ENCODE measurements at places on chromosomes 13 and 19.

GRCh38 chr19:3977242-3978143, 6.6 kb upstream of the DAPK3 start:
- DNase-seq: no peak

GRCh38 chr13:49571299-49572240, 13.8 kb downstream of the RCBTB1 start:
- DNase-seq: no peak

DNA sequence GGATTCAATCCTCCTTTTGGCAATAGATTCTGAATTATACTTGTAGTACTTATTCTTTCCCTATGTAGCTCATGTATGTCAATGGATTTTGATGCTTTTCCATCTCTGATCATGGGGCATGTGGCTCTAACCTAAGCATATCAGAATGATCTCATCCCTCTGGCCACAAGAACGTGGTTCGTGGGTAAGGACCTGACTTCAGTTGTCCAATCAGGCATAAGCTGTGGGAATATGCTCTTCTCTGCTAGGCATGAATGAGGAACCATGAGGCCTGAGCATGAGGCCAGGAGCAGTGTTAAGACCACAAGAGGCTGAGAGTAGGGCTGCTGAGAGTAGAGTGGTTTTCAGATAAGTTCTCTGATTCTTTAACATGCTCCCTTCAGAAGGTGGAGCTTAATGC, 292.4 kb upstream of the TSHZ3 start:
- peak; percentile 5 for DNase-seq

DNA sequence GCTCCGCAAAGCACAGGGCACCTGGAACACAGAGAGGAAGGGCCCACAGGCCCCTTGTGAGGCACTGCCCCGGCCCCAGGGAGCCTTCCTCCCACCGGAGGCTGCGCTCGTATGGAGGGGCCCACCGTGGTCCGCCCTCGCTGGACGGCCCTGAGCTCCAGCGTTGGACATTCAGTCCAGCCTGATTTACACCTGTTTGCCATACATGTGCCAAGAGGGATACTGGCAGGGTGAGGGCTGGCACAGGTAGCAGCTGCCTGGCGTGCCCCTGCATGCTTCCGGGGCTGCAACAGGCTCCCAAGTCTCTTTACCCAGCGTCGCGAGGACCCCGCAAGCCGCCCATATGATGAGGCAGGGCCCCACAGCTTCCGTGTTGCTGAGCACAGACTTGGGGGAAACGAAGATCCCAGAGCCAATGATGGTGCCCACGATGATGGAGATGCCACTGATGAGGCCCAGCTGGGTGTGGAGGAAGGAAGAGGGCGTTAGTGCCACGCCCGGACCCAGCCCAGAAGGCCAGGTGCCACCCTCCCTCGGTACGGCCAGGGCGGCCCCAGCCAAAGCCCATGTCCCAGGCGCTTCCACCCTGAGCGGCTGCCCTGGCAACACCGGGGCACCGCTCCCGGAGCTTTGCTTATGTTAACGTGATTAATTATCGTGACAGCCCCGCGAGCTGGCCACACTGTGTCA, 5.1 kb downstream of the SLC7A9 start:
- no peak for DNase-seq

DNA sequence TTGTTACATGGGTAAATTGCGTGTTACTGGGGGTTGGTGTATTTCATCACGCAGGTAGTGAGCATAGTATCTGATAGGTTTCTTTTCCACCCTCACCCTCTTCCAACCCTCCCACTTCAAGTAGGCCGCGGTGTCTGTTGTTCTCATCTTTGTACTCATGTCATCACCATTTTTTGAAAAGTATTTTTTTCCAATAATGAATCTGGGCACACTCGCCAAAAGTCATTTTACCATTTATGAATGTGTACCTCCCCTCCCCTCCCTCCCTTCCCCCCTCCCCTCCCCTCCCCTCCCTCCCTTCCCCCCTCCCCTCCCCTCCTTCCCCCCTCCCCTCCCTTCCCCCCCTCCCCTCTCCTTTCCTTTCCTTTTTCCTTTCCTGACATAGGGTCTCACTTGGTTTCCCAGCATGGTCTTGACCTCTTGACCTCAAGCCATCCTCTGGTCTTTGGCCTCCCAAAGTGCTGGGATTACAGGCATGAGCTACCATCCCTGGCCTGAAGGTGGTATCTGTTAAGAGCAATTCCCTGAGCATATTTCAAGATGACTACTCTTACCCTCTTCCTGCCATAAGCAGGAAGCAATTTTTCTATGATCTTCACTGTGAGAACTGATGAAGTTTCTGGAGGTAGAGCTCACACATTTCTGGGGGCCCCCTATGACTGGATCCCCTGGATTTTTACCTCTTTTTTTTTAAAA, 15.7 kb downstream of the ZNF627 start:
- DNase-seq: no peak

GRCh38 chr13:38385153-38385891, 35.7 kb downstream of the UFM1 start:
- DNase-seq: peak; percentile 42

- no peak for DNase-seq
Observed at GRCh38 chr19:33628921-33629825, 7.4 kb downstream of the CHST8 start.

GRCh38 chr19:46935066-46935663, 74.4 kb downstream of the ARHGAP35 start:
- DNase-seq: no peak
